Myometrial cell (primary cell): ENCODE measurements at places on chromosomes 7 and 10. TPM values are rescaled to one million over a fixed set of nuclear protein-coding genes. Genes with fewer than 3 reads are reported as not detected.

CDNF gene
- total RNA-seq: 0.86 and 3.0 TPM in 2 replicates

ATAD1 gene
- 23.1 and 31.5 TPM in 2 replicates for total RNA-seq

PTTG1IP2 gene
- total RNA-seq: not detected in 2 replicates

AVPI1 gene
- total RNA-seq: 28.3 and 28.4 TPM in 2 replicates

TMEM270 gene
- total RNA-seq: not detected in 2 replicates

STEAP2 gene
- total RNA-seq: 2.6 and 3.9 TPM in 2 replicates

PDZD7 gene
- 1.4 and 2.6 TPM in 2 replicates for total RNA-seq

GNG11 gene
- 59.0 and 69.8 TPM in 2 replicates for total RNA-seq

COL1A2 gene
- 2,391 and 2,430 TPM in 2 replicates for total RNA-seq

MBLAC1 gene
- 2.9 and 6.0 TPM in 2 replicates for total RNA-seq

GPR26 gene
- not detected in 2 replicates for total RNA-seq

PGAM2 gene
- total RNA-seq: not detected in 2 replicates

ZNF783 gene
- total RNA-seq: 3.0 and 4.6 TPM in 2 replicates

KNDC1 gene
- total RNA-seq: 0.58 and 2.7 TPM in 2 replicates

ACTL6B gene
- not detected in 2 replicates for total RNA-seq

ATOH7 gene
- total RNA-seq: not detected in 2 replicates

GIMAP1 gene
- not detected in 2 replicates for total RNA-seq

DCLRE1A gene
- total RNA-seq: 2.6 and 4.4 TPM in 2 replicates

PTF1A gene
- not detected in 2 replicates for total RNA-seq

CLDN15 gene
- 3.5 and 4.9 TPM in 2 replicates for total RNA-seq

PON1 gene
- total RNA-seq: not detected in 2 replicates

BAMBI gene
- total RNA-seq: not detected in 2 replicates

STOX1 gene
- not detected in 2 replicates for total RNA-seq

OPN1SW gene
- total RNA-seq: not detected in 2 replicates

CPA2 gene
- 0.89 TPM in 1 of 2 replicates, not detected in the other for total RNA-seq

CLRN3 gene
- not detected in 2 replicates for total RNA-seq

ECHS1 gene
- 149 and 150 TPM in 2 replicates for total RNA-seq

GPRIN2 gene
- not detected in 2 replicates for total RNA-seq

AKR1C2 gene
- 4.6 and 5.0 TPM in 2 replicates for total RNA-seq

TMEM213 gene
- not detected in 2 replicates for total RNA-seq

ZNF804B gene
- total RNA-seq: not detected in 2 replicates
